ENCODE measurements at places on chromosomes 7 and 10. TPM values are rescaled to one million over a fixed set of nuclear protein-coding genes. Genes with fewer than 3 reads are reported as not detected.

GRCh38 chr7:147756300-147756699, 834.3 kb upstream of the C7orf33 start:
- no peak for DNase-seq

GRCh38 chr7:3057066-3057420, 13.4 kb upstream of the CARD11 start:
- DNase-seq = no peak

DNA sequence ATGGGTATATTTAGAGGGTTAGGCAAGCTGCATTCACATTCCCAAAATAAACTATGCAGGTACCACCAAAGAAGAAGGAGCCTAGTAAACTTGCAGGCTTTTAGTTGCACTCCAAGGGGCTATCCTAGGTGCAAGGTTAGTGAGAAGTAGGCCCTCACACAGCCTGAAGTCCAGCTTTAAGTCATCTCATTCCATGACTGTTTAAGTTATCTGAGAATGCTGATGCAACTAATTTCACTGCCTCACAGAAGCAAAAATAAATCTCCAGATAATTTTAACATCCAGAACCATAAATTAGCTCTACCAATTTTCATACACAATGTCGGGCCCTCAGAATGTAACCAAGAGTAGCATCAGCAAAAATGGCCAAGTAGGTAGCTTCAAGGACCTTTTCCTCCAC, 34.3 kb upstream of the HHEX start:
- no peak for DNase-seq

GRCh38 chr10:18140957-18141845, 977 bp downstream of the CACNB2 start:
- peak; percentile 19 for DNase-seq

- no peak for DNase-seq
Measured at GRCh38 chr10:92657024-92657423, 32.7 kb upstream of the HHEX start.

DNA sequence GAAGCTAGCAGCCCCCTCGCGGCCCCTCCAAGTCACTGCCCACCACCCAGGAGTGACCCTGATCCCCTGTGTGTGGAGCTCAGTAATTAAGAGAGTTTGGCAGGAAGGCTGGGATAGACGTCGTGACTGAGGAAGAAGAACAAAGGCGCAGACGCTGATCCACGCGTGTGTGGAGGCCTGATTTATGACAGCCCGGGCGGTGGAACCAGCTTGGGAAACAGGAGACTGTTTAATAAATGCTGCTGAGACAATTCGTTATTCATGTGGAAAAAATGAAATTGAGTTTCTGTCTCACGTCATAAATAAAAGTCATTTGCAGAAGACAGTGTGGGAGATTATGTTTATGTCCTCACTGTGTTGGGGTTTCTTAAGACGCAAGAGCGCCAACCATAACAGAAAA, 130.8 kb downstream of the ELFN1 start:
- DNase-seq = peak; percentile 14

DNA sequence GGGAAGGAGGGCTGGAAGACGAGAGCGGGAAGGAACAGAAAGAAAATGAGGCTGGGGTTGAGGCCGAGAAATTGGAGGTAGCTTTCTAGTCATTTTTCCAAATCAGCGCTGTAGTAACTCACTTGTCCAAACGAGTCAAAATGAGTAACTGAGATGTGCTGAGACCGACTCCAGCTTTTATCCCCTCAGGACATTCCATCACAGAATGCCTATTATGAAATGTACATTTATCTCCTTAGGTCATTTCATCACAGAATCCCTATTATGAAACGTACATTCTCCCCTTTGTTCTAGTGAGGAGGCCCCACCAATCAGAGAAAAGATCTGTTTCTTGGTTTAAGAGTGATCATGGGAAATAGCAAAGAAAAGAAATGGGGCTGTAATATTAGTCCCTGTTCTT, 55.7 kb upstream of the AMPH start:
- no peak for DNase-seq

- DNase-seq = peak; percentile 74
Measured at GRCh38 chr7:38932509-38933168, 23.6 kb upstream of the VPS41 start.

DNA sequence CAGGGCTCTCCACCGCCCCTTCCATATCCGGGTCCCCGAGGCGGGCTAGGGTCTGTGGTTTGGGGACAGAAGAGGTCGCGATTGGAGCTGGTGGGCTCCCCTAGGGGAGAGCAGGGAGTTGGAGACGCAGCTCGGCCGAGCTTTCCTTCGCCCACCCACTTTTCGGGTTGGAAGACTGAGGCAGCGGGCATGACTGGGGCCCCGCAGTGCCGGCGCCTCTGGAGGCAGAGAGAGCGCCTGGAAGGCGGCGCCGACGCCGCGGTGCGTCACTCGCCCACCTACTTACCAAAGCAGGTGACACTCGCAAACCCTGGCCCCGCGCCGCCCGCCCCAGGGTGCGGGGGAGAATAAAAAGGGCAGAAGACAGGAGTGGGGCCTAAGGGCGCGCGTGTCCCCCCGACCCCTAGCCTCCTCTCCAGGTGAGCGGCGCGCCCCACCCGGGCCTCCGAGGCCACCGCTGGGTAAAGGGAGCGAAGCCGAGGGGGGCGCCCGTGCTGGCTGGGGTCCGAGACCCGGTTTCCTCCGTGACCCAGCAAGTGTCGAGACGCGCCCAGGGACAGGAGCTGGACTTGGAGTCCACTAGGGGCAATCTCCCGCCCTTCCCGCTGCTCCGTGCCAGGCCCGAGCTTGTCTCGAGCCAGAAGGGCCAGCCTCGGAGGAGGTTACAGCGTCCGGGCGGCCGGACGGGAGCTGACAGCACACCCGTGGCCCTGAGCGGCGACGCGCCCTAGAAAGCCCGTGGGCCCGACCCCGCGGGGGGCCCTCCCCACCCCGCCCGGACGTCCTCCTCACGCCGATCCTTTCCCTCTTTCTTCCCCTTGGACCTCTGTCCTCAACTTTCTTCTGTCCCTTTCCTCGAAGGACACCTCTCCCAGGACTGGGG, 34.4 kb upstream of the GRID1 start:
- DNase-seq = peak; percentile 64

- DNase-seq = no peak
Measured at GRCh38 chr7:133795068-133795665, 332.0 kb upstream of the LRGUK start.

GRCh38 chr10:103103989-103104388, 89.1 kb downstream of the NT5C2 start:
- no peak for DNase-seq

GRCh38 chr7:44152971-44153947, 12.1 kb upstream of the MYL7 start:
- no peak for DNase-seq

GRCh38 chr10:24887855-24888231, 64.6 kb downstream of the PRTFDC1 start:
- no peak for DNase-seq

DNA sequence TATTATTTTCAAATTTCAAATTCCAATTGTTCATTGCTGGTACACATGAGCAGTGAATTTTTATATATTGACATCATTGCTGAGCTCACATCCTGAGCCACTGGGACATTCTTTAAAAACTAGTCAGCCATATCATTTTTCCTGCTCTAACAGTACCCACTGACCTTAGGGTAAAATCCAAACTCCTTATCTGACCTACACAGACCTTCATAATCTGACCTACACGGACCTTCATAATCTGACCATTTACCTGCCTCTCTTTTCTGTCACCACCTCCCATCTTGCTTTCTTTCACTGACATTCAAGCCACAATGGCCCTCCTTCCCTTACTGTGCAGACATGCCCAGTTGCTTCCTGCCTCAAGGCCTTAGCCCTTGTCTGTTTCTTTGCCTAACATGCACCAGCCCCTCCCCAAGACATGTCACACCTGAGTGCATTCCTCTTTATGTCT, 16.1 kb upstream of the CUZD1 start:
- DNase-seq = no peak

GRCh38 chr10:87659571-87660483, at the start of gene PAPSS2:
PAPSS2 (plus strand) TSS chr10:87659878; CDS start chr10:87659982, 104 bp downstream.
- peak; percentile 60 for DNase-seq

- no peak for DNase-seq
Measured at GRCh38 chr10:87550741-87551140, 46.0 kb downstream of the MINPP1 start.

DNA sequence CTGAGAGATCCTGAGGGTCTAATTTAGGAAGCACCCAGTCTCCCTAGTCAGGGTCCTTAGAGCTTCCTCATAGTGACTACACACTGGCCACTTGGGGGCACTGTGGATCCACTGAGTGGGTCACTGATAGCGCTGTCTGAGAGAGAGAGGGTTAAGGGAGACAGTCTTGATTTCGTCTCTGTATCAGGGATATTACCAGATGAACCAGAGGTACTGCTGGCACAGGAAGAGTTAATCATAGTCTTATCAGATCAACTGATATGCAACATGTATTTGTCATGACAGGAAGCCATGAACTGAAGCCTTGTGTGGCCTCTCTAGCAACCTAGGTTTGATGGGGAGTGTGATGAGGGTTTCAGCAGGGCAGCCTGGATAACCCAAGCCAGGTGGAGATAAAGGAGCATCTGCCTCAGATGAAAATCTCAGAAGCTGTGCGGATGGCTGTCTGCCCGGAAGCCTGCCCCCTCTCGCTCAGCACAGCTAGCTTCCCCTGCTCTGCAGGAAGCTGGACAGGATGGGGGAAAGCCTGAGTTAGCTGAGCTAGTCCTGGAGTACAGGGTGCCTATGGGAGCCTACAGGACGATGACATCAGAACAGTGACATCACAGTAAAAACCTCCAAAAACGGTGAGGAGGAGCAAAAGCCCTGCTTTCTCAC, 214.0 kb upstream of the PRSS1 start:
- DNase-seq = peak; percentile 65

DNA sequence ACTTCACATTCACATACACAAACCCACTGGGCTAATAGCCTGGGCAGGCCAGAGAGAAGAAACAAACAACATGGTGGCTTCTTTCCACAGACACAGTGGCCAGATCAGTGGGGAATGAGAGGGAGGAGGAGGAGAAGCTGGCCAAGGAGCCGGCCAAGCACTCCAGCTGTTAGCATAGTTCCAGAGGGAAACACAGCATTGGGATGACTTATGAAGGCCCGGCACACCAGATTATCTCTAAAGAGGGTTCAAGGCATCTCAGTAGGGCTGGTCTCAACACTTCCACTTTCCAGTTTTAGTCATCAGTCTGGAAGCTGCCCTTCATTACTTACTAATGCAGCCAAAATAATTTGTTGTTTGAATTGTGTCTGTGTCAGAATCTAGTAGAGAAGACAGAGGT, 42.1 kb upstream of the GPR26 start:
- DNase-seq = no peak

GRCh38 chr10:97081621-97082235, 104.0 kb downstream of the SLIT1 start:
- peak; percentile 76 for DNase-seq

DNA sequence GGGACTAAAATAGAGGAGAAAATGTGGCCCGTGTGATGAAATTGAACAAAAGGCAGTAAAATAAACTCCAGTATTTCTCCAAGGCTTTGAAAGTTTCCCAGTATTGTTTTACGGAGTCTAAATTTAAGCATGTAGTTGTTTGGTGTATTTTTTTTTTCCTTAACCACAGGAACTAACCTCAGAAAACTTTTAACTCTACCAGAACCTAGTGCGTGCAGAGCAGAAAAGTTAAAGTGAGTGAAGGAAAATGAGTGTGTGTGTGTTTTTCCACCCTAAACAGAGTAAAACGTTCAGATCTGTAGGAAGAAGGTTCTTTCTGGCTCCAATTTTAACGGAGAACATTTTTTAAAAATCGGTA, 812 bp downstream of the PROSER2 start:
- DNase-seq = no peak

DNA sequence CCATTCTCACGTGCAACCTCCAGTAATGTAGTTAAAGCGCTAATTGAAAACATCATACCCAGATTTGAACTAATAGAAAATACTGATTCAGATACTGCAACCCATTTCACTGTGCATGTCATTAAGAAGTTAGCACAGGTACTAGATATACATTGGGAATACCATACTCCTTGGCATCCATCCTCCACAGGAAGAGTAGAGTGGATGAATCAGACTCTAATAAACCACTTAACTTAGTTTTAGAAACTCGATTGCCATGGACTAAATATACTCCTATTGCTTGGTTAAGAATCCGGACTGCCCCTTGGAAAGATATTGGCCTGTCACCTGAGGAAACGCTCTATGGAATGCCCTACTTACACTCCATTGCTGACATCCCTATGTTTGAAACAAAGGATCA, 9.5 kb downstream of the AKR1B15 start:
- no peak for DNase-seq

- DNase-seq = no peak
Measured at GRCh38 chr10:60253484-60253883, 136.2 kb downstream of the ANK3 start.

DNA sequence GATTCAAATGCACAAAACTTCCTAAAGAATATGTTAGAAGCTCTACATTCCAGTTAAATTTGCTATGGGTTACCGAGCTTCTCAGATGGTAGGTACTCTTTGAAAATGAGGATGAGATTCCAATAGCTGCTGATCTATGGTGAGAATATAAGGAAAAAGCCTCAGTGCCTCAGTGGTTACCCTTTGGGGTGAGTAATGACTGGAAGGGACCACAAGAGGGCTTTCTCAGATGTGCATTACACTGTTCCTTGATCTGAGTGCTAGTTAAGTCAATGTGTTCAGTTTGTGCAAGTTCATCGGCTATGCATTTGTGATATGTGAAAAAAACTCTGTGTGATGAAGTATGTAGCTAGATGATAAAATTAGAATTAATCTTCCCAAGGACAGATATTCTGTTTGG, 3.5 kb downstream of the NRCAM start:
- no peak for DNase-seq

- no peak for DNase-seq
Measured at GRCh38 chr10:72114706-72115450, 26.5 kb upstream of the SPOCK2 start.

GRCh38 chr10:33553748-33554571, 219.5 kb upstream of the NRP1 start:
- DNase-seq = no peak

GRCh38 chr7:92802406-92802805, 34.0 kb downstream of the CDK6 start:
- no peak for DNase-seq

The TMEM236 gene
- total RNA-seq = 0.47 TPM

The MOGAT3 gene
- total RNA-seq = not detected

The PIK3CG gene
- 6.5 TPM for total RNA-seq

The TRIM56 gene
- 20.4 TPM for total RNA-seq

The C7orf57 gene
- 12.3 TPM for total RNA-seq

The FANK1 gene
- total RNA-seq = 60.9 TPM

The AKR1D1 gene
- total RNA-seq = 0.87 TPM

The PGAM2 gene
- total RNA-seq = 85.1 TPM

The SYT15B gene
- 1.2 TPM for total RNA-seq

The MINDY4 gene
- total RNA-seq = 47.6 TPM

The AKR1C8 gene
- total RNA-seq = 4.3 TPM

The VWA2 gene
- total RNA-seq = 2.4 TPM

The WDR11 gene
- total RNA-seq = 58.7 TPM
